ENCODE measurements at places on chromosomes 11 and 22.

DNA sequence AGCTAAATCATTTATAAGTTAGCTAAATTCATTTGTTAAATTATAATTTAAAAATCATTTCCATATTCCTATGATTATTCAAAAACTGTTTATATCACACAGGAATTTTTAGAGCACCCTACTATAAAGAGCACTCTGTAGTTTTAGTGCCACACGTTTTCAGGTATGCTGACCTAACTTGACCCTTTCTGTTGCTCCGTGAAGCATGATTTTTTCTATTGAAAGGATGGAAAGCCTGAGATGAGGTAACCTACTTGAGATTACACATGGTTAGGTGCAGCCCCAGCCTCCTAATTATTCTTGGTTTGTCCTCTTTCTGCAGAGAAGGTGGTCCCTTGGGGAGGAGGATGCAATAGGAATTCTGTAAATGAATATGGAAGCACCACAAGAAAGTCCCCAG is 72.6 kb downstream of the PPFIBP2 start:
- no peak for DNase-seq

DNA sequence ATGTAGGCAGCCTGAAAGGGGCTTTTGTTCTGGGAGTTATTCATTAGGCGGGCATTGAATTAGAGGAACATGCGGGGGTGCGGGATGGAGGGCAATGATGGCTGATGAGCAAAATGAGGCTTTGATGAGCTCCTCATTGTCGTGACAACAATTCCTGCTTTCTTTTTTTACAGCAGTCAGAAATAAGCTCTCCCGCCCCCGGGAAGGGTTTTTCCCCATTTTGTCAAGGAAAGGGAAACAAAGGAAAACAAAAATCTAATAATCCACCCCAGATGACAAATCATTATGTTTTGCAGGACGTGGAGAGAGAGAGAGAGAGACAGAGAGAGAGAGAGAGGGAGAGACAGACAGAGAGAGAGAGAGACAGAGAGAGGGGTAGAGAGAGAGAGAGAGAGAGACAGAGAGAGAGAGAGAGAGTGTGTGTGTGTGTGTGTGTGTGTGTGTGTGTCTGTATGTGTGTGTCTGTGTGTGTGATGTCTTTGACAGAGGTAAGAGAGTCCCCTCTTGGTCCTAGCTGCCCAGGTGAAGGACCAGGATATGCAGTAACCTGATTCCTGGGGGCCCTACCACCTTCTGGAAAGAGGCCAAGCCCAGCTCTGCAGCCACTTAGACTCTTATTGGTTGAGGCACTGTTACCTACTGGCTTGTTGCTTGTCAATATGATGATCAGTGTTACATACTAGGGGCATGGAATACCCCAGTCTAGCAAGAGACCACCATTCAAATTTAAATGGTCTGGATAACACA is 46.7 kb upstream of the PARVA start:
- DNase-seq: peak; percentile 22

GRCh38 chr11:18374956-18375355 is 19.4 kb upstream of the LDHA start:
- no peak for DNase-seq

DNA sequence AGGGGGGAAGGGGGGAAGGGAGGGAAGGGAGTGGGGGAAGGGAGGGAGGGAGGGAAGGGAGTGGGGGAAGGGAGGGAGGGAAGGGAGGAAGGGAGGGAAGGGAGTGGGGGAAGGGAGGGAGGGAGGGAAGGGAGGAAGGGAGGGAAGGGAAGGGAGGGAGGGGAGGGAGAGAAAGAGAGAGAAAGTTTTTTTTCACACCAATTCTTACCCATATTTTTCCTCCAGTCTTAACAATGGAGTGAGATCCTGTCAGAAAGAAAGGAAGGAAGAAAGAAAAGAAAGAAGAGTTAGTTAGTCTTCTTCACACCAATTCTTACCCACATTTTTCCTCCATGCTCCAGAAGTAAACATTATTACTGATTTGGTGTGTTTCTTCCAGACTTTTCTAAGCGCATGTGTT is 3.0 kb upstream of the OR2AT4 start:
- DNase-seq: no peak

GRCh38 chr22:31241936-31242335 is 29.8 kb downstream of the LIMK2 start:
- peak; percentile 78 for DNase-seq

GRCh38 chr11:12042215-12042676 is 33.8 kb upstream of the DKK3 start:
- DNase-seq: peak; percentile 98

GRCh38 chr11:65552388-65552951 is 5.7 kb downstream of the LTBP3 start:
- DNase-seq: no peak

DNA sequence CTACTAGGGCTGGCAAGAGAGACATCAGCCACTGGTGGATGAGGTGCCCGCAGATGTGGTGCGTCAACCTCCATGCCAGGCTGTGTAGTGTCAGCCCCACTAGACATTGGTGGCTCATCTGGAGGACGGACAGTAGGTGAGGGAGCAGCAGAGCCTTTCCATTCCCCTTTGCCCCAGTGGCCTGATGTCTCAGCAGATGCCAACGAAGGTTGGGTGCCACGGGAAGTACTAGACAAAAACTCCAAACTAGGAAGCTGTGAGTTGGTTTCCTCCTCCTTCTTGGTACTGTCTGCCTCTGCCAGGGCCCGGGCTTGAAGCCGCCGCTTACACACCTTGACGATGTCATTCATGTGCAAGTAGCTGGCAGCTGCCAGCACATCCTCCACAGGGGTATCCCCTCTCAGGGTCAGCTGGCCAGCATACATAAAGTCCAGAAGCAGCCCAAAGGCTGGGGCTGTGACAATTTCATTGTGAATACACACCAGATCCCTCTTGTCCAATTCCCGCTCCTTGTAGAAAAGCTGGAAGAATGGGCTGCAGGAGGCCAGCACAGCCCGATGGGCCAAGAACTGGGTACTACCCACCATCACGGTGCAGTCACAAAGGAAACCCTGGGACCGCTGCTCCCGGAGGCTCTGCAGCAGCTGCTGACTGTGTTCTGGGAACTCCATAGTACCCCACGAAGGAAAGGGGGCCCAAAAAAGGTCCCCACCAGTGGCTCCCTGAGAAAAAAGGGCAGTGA is 795 bp downstream of the ZBTB3 start:
- no peak for DNase-seq
